NCI-H526 (cell line): ENCODE measurements at places on chromosomes 3 and 15.

DNA sequence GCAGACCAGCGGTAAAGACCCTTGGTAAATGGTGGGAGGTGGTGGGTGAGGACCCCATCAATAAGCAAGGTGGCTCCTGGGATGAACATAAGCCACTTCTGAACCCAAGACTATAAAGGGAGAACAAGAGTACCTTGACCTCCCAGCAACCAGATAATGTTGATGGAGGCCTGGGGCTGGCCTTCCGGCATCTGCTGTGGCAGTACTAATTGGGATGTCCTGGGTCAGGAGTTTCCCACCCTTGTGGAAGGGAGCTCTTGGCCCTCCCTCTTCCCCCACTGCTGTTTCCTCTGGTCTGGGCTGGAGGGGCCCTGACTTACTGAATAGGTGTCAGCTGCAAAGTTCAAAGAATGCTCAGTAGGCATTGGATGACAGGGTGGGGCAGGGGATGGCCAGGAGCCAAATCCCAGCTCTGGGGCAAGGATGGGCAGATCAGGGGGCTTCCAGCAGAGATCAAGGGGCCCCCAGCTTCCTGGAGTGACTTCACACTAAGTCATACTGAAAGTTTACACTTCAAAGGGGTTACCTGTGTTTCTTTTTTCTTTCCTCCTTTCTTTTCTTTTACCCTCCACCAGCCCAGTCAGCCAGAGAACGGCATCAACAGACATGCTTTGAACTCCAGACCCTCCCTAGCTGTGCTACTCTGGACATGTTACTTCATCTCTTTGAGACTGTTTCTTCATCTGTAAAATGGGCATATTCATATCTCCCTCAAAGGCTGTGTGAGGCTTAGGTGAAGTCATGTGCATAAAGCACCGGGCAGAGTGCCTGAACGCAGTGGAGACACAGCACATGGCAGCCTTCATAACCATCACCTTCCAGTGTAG is 1.5 kb downstream of the RBP1 start:
- no peak for DNase-seq

DNA sequence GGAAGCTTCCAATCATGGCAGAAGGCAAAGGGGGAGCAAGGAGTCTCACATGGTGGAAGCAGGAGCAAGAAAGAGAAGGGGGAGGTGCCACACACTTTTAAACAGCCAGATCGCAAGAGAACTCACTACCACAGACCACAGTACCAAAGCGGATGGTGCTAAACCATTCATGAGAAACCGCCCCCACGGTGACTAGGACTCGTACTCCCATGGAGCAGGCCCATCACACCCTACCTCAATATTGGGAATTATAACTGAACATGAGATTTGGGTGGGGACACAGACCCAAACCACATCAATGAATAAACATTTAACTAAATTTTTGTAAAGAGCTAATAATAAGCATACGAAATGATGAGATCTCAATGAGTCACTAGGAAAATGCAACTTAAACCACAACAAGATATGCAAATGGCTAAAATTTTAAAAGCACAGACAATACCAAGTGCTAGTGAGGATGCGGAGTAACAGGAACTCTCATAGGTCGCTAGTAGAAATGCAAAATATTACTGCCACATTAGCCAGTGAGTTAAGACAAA is 10.0 kb downstream of the MRPS25 start:
- DNase-seq: no peak

GRCh38 chr3:133209871-133210550 is 171.8 kb downstream of the TMEM108 start:
- DNase-seq: peak; percentile 54

GRCh38 chr3:195466251-195466650 is 23.4 kb upstream of the ACAP2 start:
- DNase-seq: no peak

DNA sequence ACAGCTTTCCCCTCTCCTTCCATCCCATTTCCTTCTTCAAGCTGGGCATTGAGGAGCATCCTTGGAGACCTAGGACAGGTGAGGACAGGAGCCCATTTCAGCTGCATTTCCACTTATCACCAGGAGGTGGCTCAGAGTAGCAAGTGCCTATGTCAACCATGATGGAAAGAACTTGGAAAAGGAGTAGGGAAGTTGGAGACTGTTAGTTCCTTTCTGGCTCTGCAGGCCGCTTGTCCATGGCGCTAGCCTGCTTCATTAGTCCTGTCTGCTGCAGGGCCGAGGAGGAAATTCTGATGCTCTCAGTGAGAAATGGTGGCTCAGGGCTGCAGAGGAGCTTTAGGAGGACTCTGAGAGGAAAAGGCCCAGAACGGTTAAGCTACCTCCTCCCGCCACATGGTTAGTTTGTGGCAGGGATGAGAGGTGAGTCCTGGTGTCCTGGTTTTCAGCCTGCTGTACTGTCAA is 7.0 kb upstream of the CD276 start:
- DNase-seq: no peak

DNA sequence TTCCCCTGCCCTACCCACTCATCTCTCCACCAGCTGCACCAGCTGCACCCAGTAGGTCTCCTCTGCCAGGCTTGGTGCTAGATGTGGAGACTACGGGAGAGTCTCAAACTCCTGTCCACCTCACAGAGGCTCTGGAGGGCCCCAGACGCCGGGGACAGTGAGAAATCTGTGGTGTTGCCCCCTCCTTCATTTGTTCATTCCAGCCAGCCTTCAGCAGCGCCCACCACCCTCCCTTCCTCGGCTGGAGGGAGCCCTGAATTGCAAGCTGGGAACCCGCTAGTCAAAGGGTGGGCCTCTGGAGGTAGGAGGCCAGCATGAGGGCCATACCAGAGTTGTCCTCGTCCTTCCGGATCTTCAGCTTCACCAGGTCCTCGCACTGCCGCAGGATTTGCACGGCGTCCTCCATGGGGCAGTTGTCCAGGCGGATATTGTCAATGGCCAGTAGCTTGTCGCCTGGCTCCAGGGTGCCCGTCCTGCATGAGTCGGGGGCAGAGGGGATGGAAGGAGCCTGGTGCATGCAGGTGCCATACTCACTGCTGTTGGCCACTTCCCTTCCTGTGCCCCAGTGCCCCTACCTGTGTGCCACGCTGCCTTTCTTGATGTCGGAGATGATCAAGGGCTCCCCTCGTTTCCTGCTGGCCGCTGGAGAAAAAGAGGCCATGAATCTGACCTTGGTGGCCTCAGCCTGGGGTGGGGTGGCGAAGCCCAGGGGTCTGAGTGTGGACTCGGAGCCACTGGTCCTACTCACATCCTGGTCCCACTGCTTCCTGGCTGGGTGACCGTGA is 29.1 kb downstream of the GRIP2 start:
- DNase-seq: no peak

- no peak for DNase-seq
Measured at GRCh38 chr3:75140904-75141615, 523.1 kb upstream of the FRG2C start.

DNA sequence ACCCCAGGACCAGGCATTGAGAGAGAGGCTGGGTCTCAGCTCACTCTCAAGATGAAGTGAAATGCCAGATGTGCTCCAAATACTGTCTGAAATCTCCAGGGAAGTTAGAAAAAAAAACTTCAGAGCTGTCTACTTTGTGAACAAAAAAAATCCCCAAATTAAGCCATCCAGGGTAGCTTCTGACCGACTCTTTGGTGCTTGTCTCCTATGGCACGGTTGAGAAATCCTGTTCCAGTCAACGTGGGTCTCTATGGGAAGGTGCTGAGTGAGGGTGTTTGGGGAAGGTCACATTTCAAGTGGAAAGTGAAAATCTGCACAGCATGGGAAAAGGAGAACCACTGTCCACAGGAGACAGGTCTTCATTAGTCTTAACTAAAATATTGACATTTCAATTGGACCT is 322.5 kb upstream of the CFAP20DC start:
- no peak for DNase-seq

GRCh38 chr15:72902245-72902918 is 118.8 kb upstream of the ADPGK start:
- peak; percentile 0 for DNase-seq

DNA sequence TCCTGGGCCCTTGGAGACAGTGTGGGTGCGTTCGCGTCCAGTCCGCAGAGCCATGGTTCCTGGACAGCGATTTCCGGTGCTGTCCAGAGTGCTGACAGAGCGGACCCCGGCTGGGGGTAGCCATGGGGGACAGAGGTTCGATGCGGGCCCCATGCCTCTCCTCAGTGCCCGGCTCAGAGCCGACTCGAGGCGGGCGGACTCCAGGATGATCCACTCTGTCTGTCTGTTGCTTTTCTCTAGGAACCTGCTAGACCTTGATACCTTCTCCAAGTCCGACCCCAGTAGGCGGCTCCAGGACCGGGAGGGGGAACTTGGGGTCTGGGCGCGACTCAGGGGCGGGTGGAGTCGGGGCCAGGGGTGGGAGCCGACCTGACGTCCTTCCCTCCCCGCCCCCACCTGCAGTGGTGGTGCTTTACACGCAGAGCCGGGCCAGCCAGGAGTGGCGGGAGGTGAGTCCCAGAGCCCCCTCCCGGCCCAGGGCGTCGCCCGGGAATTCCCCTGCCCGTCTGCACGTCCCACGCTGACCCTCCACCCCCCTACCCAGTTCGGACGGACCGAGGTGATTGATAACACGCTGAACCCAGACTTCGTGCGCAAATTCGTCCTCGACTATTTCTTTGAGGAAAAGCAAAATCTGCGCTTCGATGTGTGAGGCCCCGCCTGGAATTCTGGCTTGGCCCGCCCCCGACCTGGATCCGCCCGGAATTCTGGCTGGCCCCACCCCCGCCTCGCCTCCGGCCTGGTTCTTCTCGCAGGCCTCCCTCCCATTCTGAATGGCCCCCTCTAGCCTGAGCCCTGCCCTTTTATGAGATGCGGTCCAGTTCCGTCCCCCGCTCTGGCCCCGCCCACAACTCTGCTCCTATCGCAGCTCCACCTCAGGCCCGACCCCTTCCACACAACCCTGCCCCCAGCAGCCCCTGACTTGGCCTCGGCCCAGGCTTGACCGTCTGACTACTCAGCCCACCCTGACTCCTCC is 1.0 kb downstream of the CPNE9 start:
- DNase-seq: peak; percentile 16

- DNase-seq: no peak
Measured at GRCh38 chr3:189042832-189043231, 128.9 kb upstream of the TPRG1 start.
